ENCODE measurements at places on chromosomes 11 and 22. TPM values are rescaled to one million over a fixed set of nuclear protein-coding genes. Genes with fewer than 3 reads are reported as not detected.

The CASP12 gene
- not detected for total RNA-seq

The GSTT2B gene
- 6.5 TPM for total RNA-seq

GRCh38 chr11:14029440-14029839 is 66.9 kb downstream of the SPON1 start:
- H3K4me3 ChIP-seq: no peak overlapping the region
- H3K27me3 ChIP-seq: no peaks in the 10 kb centered on the region
- no peaks in the 10 kb centered on the region for H3K4me1 ChIP-seq
- no peaks in the 10 kb centered on the region for H3K36me3 ChIP-seq
- no peak overlapping the region for H3K27ac ChIP-seq

The SPDYC gene
- total RNA-seq: not detected

- H3K4me1 ChIP-seq: no peaks in the 10 kb centered on the region
- 0 out of 2 replicates have a peak, but pooled peaks cover 4% of the 10 kb centered on the region for H3K27me3 ChIP-seq
- no peak overlapping the region for H3K27ac ChIP-seq
- H3K36me3 ChIP-seq: no peaks in the 10 kb centered on the region
- no peak for DNase-seq
These were observed 297.6 kb downstream of the KIRREL3 start for GRCh38 chr11:126702987-126703386.

DNA sequence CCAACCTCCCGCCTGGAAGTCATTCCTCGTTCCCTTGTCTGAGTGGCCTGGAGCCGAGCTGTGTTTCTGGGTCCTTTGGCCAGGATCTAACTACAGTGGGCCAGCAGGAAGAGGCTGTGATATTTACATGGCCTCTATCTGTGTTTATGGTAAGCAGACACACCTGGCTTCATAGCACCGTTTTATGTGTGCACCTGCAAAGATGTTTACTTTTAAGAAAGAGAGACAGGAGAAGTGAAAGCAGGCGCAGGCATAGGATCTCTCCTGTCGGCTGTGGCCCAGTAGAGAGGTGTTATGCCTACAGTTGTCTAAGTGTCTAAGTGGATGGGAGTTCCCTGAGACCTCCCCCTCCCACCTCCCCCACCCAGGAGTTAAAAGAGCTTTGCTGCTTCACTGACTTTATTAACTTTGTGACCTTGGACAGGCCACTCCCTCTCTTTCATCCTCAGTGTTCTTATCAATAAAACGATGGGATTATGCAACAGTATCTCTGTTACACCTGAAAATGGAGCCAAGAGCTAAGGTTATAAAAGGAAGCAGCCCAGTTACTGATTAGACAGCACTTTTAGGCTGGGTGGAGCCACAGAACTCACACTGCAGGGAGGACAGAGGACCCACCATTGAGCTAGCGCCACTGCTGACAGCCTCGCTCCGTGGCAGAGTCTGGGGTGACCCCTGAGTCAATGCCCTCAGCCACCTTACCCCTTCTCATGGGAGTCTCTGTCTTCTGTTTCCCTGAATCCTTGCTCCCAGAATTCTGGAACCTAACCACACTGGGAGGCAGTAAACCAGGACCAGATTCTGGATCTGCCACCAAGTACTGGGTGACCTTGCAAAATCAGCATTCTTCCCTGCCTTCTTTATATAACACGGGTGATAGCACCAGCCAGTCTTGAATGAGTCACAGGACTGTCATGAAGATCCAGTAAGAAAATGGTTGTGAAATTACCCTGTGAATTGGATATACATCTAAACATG is 22.0 kb downstream of the ST14 start:
- no peak for DNase-seq
- H3K4me3 ChIP-seq: no peak overlapping the region
- no peak overlapping the region for H3K27ac ChIP-seq
